Stimulated activated CD4-positive, alpha-beta T cell treated with anti-CD3 and anti-CD28 coated beads, Interleukin-15, amount 100 ng/mL, for 1 hour (primary cell): ENCODE measurements at places on chromosomes 1 and 21.

- DNase-seq, result no peak
Observed at GRCh38 chr1:221105578-221105977, 226.3 kb downstream of the HLX start.

DNA sequence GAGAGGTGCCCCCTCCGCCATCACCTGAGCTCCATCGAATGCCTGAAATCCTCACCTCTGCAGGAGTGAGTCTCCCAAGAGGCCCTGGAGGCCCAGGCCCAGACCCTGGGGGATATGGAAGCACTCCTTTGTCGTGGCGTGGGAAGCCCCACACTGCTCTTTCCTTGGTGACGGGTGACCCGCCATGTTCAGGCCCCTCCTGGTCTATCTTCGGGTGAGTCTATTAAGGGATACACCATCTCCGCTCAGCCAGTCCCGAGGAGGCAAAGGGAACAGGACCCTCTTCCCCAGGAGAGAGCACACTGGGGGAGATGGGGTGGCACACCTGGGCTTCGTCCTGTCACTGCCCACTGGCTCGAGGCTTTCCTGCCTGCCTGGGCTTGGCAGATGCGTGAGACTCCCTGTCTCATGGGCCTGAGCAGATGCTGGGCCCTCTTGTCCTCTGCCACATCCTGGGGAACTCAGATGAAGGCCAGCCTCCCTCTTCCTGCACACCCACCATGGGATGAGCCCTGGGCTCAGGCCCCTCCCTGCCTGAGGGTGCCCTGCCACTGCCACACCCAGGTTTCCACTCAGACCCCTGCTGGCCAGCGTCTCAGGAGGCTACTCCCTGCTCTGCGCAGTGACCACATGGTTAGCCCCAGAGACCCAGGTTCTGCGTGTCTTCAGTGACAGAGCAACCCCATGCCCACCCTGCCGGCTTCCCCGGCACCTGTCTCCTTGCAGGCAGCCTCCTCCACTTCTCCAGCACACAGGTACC lies 3.8 kb upstream of the NPHP4 start:
- DNase-seq, result no peak

DNA sequence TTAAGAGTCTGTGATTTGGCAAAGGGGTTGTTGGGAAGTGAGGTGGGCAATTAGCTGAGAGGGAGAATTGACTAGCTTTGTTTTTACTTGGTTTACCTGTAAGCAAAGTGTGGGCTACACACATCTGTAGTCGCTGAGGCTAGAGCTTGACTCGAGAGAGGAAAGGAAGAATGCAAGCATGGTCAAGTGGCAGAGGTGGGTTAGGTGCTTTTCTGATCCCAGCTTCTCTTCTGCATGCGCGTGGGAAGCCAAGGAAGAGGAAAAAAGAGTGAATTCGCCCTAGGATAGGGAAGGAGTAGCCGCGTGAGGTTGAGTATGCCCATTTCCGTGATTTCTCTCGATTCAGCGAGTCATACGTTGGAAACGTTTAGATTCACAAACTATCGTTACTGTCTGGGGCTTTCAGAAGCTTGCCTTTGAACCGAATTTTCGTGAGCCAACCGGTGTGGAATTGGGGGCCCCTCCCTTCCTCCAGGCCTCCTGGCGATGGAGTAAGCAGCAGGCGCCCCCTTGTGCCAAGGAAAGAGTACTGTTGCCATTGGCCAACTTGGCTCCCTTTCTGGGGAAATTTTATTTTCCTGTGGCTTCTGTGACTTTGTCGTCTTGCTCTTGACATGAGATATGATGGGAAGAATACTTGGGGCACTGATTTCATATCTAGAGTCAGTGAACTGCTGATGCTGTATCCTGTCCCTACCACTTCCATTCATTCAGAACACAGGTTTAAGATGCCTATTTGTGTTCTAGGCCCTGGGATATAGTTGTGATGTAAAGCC lies 1.3 kb downstream of the PIGV start:
- peak; percentile 67 for DNase-seq

DNA sequence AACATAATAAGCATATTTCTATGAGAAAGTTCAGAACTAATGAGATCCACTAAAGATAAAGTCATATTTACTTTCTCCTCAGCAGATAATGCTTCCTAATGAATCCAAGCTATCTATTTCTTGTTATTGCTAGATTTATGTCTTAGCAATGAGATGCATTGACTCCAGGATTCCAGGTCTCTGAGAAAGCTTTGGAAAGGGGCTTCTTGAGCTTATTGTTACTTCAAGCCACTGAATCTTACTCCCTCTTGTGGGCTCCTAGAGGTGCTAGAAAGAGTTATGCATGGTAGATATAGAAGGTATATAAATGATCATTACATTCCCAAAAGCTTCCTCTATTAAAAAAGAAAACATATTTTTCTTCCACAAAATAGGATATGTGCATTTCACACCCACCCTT lies 246.4 kb upstream of the ADAMTS5 start:
- DNase-seq, result no peak

DNA sequence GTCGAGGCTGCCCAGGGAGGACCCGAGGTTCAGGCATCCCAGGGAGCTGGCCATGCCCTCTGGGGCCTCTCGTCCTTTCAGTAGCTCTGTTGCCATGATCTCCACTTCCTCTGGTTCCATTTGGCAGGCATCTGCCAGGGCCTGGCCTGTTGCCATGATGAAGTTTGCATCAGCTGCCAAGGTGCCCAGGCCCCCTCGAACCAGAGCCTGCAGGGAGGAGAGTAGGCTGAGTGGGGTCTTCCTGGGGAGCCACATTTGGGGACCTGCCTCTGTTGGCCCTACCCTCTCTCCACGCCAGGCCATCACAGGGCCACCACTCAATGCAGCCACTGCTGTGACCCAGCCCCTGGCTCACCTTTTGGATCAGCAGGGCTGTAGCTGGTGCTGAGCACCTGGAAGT lies 16.4 kb upstream of the KIF21B start:
- no peak for DNase-seq

GRCh38 chr1:55143684-55144083 lies 71.5 kb downstream of the USP24 start:
- DNase-seq, result no peak

DNA sequence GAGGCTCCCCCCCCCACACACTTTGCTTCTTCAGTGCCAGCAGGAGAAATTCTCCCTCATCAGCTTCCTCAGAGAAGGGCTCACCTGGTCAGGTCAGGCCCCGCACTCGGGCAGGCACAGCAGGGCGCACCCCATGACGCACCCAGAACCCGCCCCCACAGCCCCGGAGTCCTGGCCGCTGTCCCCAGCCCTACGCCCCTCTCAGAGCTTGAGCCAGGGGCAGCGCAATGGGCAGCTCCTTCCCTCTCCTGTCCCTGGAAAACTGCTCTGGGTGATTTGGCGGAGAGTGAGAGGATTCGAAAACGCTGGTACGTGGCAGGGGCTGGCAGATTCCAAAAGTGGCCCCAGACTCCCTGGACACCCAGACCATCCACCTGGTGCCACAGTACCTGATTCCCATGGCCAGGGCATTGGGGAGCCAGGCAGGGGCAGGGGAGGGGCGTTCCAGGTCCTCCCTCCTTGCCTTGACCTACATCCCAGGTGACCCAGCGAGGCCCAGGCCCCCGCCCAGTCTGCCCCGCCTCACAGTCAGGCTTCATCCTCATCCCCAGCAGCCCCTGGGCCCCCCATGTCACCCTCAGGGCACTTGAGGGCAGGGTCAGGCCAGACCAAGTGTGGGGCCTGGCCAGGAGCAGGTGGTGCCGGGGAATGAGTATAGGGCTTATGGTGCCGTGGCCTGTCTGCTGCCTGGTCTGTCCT lies 23.7 kb downstream of the RRP1 start:
- no peak for DNase-seq

DNA sequence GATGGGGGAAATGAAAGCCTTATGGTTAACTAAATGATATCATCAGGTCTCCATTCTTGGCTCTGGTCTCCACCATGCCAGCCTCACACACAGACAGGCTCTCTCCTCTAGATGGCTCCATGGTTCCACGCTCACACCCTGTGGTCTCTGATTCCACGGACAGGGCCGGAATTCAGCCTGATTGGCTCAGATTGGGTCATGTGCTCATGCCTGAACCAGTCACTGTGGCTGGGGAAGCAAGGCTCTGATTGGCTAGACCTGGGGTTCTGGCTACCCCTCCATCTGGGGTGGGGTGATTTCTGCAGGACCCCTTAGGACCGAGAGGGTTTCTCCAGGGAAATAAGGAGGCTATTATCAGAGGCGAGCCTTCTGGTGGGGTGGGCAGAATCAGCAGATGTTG lies 277.0 kb downstream of the PTPRU start:
- no peak for DNase-seq

GRCh38 chr1:60228041-60228491 lies 154.5 kb upstream of the C1orf87 start:
- DNase-seq, result no peak

GRCh38 chr1:17567582-17567981 lies 28.1 kb downstream of the ARHGEF10L start:
- no peak for DNase-seq

DNA sequence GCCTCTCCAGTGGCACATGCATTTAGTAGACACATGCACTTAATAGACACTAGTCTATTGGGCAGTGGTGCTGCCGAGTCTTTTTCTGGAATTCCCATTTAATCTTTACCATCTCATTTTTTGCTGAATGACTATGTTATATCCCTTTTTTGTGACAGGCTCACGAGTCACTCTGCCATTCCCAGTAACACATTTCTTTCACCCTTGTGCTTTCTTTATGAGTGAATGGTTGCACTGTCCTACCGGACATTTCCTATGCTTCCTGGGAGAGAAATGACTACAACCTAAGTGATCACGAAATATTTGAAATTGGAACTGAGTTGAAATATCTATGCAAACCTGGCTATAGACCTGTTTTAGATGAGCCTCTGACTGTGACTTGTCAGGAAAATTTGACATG lies 70.9 kb downstream of the C4BPA start:
- DNase-seq, result no peak

DNA sequence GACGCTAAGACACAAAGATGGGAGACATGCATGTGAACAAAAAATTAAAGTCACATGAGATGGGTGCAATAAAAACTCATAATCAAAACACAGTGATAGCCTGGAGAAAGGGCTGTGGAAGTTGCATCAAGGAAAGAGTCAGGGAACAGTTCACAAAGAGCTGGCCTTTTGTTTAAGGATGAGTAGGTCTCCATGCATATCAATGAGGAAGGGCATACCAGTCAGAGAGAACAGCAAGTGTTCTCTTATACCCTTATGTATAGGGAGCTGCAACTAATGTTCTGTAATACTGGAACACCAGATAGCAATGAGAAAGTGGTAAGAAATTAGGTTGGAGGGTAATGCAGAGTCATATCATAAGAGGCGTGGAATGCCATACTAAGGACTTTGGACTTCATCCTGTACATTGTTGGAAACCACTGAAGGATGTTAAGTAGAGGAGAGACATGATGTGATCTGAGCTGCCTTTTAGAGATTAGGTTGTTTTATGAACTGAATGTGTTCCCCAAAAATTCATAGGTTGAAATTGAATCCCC lies 46.7 kb upstream of the SAMD13 start:
- no peak for DNase-seq
